Cortex of kidney (tissue), 1 donor: ENCODE measurements at places on chromosomes 2 and 18.
A peak's percentile ranks its signal among the peaks of the same experiment; 100 is the strongest.

DNA sequence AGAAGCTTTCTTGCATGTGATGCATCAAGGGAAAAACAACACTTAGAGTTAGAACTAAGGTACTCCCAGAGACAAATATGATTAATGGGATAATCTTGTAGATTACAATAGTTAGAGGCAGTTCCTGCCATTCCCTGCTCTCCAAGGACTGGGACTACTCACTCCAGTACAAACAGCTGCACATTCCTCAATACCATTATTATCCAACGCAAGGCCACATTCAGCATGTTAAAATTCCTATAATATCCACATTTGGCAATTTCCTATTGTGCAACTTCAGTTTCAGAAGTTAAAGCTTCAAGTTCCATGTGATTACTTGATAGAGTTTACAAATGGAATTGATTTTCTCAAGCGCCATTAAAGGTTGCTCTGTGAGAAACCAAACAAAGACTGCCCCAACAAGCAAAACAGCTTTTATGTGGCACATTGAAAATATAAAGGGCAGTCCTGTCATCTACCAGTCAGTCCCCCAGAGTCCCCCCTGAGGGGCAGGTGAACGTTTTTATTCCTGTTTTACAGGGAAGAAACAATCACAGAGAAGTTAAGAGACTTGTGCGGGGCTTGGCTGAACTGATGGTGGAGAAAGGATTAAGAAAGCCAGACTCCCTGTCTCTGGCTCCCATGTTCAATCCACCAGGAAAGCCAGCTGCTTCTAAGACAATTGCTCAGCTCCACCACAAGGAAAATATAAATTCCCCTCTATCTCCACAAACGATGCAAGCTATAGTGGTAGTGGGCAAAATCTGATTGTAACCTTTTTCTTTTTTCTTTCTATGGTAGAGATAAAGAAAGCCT is 72.6 kb downstream of the TXNL1 start:
- DNase-seq = no peak

- no peak for DNase-seq
Observed at GRCh38 chr2:182321096-182321495, 105.7 kb downstream of the PDE1A start.

GRCh38 chr2:232406556-232407310 is at the start of gene ALPG:
TSS of gene ALPG (plus strand) at chr2:232406844. CDS start at chr2:232406895, 51 bp downstream.
- no peak for DNase-seq

DNA sequence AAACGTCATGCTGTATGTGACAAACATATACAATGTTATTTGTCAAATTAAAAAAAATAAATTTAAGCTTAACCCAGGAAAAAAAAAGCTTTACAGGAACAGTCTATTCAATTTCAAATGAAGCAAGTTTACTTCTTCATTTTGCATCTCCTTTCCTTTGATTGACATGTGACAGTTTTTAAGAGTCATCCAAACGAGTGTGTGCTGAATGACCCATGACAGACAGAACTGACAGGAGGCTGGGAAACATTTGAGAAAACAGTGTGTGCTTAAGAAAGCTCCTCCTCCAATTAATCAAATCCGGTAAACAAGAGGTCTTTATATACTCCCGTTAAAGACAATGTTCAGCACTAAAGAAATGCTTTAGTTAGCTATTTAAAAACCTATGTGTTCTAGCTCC is 177.7 kb downstream of the SRBD1 start:
- no peak for DNase-seq

GRCh38 chr18:49141491-49141890 is 190.7 kb upstream of the SMAD7 start:
- DNase-seq = no peak

- no peak for DNase-seq
Observed at GRCh38 chr2:38178556-38179419, 102.8 kb upstream of the CYP1B1 start.

DNA sequence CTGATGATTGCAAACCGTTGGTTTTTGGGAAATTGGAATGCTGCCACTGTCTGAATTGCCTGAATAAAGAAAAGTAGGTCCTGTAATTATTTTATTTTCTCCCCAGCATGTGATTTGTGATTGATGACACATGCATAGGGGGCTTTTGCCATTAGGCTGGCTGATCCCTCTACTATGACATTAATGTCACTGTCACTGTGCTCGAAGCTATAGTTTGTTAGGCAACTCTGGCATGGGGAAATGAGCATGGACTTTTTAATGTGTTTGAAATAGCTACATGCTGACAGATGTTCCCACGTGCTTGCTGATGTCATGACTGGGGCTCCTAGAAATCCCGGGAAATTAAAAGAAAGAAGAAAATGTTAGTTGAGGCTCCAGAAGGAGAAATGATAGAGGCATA is 99.1 kb downstream of the HRH4 start:
- DNase-seq = no peak

GRCh38 chr2:7736646-7737305 is 819.6 kb downstream of the RNF144A start:
- DNase-seq = no peak

DNA sequence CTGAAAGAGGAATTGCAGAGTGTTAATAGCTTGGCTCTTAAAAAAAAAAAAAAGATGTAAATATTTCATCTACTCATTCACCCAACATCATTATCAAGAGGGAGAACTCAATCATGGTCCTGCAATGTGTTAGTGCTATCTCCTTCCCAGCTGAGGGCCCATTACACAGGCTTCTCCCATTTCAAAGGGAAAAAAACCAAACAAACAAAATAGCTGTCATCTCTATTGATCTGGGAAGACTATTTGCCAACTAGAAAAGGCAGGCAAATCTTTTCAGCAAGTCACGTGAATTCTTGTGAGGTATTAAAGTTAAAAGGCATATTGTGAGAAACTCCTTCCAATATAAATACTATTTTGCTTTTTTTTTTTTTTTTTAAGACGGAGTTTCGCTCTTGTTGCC is 194.3 kb downstream of the MYO1B start:
- DNase-seq = no peak

DNA sequence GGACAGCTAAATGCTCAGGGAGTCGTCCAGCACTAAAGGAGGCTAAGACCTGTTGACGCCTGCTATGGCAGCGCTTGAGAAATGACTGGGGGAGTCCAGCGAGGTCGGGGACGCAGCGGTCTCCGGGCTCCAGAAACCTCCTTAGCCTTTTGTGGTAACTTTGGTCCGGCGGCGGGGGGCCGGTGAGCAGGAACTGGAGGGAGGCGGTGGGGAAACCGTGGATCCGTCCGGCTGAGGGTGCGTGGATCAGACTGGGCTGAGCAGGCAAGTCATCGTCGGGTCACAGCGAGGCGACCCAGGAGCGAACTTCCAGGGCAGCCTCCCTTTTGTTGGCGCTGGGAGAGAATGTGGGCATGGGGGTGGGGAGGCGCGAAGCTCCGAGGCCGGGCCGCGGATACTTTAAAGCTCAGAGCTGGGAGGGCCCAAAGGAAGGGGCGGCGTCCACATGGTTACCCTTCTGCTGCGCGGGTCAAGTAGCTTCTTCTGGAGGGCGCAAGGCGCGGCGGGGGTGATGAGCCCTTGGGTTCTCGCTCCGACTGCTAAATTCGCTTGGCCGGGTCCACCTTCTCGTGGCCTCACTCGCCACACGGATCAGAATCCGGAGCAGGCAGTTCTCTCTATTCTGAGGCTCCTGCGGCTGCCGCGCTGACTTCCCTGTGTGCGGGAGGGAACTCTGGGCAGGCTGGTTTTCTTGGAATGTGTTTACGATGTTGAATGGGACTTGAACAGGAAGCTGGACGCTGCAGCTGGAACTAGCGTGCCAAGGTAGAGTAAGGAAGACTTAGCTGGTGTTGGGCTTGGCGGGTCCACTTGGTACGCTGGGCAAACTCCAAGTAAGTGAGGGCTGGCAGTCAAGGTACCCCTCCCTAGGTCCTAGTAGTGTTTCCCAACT is 920 bp downstream of the GULP1 start:
- peak; percentile 15 for DNase-seq

DNA sequence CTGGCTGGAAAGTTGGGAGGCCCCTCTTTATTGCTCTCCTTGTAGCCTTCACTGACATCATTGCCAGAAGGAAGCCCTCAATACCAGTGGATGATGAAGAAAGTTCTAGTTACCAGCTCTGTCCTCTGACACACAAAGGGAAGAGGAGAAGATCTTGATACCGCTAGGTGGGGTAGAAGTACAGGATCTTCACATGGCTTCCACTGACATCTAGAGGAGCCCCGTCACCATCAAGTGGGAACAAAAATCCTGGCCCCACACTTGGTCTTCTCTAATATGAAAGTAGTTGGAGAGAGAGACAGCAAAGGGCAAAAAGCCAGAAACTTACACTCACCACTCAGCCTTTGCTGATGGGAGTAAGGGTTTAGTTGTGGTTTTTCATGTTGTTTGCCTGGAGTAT is 12.4 kb downstream of the XIRP2 start:
- DNase-seq = no peak

DNA sequence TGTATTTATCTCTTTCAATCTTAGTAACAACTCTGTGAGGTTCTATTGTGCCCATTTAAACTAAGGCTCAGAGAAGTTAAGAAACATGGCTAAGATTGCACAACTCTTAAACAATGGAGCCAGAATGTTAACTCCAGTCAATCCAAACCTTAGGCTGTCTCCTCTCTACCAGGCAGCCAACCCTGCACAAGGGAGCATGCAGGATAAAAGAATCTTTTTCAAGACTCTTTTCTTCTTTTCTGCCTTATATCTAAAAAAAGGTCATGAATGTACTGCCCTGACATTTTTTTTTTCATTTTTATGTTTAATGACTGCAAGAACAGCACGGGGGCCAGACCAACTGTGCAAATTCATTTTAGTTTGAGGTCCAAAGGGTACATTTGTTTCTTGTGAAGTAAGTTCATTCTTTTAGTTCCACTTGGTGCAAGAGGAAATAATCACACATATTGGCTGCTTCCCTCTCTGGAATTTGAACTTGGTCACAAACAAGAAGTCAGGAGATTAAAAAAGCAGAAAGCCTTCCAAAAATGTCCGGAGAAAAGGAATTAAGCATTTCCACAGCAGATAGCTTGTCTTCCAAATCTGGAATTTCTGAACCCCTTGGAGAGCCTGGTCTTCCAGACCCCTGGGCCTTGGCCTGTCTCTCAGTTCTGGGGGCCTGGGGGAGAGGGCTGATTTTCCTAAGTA is 96.0 kb upstream of the RIOK3 start:
- DNase-seq = no peak

GRCh38 chr18:24432618-24433017 is 6.1 kb downstream of the IMPACT start:
- DNase-seq = no peak

DNA sequence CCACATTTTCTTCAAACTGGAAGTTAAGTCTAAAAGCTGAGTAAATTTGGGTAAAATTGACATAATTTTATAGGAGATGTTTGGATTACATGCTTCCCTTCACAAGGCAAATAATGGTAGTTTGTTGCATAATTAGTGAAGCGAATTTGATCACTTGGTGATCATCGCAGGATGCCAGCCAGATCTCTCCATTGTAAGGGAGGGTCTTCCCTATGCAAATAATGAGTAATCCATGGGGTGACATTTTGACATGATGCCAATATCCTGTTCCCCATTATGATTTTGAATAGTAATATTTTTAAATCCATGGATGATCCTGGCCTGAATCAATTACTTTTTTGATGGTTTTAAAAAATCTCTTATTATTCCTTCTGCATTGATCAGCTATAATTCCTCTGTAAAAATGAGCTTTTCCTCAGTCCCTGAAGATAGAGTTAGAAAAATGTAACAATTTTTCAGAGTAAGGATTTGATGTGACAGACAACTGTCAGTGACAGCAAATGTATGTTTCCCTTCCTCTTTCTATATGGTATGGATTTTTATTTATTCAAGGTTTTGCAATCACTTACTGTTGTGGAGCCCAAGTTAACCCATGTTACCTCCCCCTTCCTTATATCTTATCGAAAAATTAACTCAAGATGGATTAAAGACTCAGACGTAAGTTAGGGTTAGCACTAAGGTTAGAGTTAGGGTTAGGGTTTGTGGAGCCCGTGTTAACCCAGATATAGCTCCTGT is 21.4 kb downstream of the CCL20 start:
- no peak for DNase-seq

DNA sequence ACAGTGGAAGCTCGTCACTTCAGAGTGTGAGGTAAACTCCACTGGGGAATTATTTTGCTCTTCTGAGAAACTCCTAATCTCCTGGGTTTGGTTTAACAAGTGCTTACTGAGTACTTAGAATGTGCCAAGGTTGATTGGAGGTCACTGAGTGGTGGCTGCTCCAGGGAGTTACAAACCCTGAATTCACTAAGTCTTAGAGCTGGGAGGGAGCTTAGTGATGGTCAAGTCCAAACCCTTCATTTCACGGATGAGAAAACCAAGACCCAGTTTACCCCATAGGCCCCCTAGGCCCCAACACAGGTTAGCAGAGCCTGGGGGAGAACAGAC is 52.0 kb downstream of the SLC4A5 start:
- no peak for DNase-seq

GRCh38 chr2:131367352-131367751 is 3.4 kb upstream of the RAB6D start:
- no peak for DNase-seq

GRCh38 chr2:102070058-102070642 is 72.4 kb upstream of the IL1R1 start:
- DNase-seq = no peak

DNA sequence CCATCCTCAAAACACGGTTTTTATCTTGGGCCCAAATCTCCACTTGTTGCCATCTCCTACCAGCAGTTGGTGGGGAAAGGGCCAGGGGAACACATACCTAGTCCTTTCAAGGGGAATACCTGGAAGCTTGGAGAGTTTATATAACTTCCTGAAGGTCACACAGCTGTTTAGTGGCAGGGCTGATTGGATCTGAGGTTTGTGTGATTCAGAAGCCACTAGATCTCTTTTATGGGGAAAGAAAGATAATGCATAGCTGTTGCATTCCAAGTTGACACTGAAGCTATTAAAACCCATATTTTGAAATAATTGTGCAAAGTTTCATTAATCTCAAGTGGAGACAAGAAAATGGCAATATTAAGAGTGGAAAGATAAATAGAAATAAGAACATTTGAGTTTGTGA is 134.2 kb downstream of the PLCL1 start:
- no peak for DNase-seq

DNA sequence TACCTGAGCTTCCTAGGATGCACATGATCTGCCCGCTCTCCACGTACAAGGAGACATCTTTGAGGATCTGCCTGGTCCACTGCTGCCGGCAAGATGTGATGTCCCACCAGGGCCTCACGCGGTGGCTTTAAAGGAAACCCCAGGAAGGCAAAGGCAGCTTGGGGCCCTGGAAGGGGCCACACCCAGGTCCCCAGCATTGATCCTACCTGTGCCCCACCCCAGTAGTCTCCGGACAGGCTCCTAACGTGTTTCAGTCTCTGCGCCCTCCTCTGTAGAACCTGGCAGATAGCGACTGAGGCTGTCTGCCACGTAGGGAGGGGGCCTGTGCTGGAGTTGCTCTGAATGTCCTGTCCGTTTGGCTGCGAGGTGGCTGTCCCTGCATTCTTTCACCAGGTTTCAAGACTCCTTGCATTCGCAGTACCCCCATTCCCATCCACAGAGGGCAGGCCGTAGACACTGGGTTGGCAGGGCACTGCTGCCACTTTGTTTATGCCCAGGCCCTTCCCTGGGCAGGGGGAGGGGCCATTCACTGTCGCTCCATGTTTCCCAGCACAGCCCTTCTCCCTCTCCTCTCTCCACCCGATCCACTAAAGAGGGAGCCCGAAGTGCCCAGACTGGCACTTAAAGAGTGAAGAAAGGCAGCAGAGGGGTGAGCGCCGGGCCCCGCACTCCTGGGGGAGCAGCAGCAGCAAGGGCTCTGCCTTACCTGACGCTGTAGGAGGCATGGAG is 644 bp downstream of the ABCG5 start:
- no peak for DNase-seq

GRCh38 chr2:40851661-40852060 is 399.8 kb upstream of the SLC8A1 start:
- DNase-seq = no peak

GRCh38 chr18:48913201-48913600 is 37.6 kb downstream of the SMAD7 start:
- no peak for DNase-seq

GRCh38 chr18:59918320-59918755 is 18.5 kb downstream of the PMAIP1 start:
- no peak for DNase-seq
